ENCODE measurements at places on chromosomes 7 and 10.

DNA sequence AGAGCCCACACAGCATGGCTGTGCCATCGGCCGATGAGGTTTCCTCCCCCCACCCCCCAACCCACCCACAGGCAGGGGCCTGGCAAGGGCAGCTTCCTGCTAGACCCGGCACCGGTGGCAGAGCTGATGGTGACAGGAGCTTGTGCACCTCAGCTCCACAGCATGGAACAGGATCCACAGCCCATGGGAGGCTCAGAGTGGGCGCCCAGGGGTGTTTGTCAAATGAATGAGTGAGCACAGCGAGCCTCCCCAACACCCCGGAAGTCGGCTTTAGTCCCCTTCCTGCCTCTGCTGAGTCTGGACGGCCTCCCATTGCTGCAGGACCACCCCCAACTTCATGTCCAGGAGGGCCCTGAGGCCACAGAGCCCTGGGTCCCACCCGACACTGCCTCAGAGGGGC is 68.9 kb downstream of the PDGFA start:
- no peak for DNase-seq

DNA sequence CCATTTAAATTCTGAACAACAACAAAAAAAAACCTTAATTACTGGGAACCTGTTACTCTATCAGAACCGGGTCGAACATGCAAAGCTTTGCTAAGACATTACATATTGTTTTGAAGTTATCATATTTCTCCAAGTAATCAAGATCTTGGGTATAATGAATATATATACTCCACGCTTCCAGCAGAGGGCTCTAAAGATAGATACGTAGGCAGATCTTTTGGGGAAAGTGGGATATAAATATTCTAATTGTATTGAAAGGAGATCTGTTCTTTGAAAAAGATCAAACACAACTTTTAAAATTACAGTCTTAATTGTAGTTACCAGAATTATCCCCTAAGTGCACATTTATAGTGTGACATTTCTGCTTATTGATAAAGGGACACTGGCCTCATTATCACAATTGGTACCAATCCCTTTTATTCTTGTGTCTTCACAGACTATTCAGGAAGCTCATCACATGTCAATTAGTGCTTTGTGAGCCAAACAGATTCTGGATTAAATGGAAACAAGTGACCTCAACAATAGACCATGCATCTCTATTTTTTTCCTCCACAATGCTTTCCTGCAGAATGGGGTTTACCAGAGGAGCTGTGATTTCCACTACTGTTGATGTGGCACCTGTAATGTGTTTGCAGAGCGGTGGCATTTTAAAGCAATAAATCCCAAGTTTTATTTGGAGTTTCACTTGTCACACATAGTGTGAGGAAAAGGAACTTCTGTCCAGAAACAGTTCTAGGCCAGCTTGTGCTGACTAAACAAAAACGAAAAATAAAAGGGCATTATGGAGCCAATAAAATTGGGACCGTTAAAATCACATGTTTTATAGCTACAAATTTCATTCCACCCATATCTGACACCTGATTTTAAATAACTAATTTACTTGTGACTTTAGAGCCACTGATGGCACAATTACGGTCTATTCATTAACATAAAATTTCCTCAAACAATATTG is 122.4 kb downstream of the CTTNBP2 start:
- DNase-seq, result peak; percentile 24

DNA sequence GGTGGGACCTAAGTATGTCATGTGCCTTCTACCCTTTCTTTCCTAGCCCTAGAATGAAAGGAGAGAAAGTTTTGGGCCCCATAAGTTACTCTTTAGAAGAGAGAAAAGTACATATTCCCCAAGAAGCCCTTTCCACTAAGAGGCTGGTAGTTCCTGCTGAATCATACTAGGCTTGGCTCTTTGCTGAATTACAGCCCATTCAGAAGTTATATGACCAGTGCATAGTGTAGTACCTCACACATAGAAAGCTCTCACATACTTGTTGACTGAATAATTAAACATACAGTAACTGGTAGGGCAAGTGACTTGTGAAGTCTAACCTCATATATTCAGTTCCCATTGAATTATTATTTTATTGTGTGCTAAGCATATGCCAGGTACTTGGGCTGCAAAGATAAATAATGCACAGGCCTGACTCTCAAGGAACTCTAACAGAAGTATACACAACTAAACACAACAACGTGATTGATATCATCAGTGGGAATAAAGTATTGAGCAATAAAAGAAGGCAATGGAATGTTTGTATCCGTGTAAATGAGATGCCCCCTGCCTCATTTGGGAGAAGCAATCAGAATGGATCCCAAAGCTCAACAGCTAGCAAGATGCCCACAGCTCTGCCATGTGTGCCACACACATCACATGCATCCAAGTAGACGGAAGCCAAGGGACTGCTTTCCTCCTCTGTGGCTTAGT is 38.9 kb upstream of the UBN2 start:
- no peak for DNase-seq

DNA sequence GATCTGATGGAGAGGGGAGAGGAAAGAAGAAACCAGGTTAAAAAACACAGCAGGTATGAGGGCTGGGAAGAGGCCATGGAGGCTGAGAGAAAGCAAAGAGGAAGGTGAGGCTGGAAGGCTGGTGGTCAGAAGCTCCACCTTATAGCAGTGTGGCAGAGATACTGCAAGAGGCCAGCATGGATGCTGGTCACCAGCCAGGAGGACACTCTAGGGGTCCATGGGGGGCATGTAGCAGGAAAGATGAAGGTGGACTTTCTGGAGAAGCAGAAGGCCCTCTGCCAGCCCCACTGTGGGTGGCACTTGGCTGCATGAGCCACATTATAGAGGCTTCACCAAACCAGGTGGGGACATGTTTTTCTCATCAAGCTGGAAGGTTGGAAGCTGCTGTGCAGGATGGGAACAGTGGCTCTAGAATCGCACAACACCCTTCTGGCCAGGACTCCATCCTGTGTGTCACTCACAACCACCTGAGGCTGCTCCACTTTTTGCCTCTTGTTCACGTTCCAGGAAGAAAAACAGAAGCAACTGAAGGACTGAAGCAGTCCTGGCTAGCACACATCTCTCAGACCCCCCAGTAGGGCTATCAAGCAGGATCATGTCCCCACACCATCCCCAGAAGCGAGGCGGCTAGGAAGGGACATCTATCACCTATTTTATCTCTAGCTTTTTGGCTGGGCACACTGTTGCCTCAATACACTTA is 587.5 kb upstream of the MGMT start:
- no peak for DNase-seq

- peak; percentile 17 for DNase-seq
These were observed 114.0 kb downstream of the BMPER start for GRCh38 chr7:34019301-34019790.
